ENCODE measurements at places on chromosomes 6 and 20. TPM values are rescaled to one million over a fixed set of nuclear protein-coding genes. Genes with fewer than 3 reads are reported as not detected.

DNA sequence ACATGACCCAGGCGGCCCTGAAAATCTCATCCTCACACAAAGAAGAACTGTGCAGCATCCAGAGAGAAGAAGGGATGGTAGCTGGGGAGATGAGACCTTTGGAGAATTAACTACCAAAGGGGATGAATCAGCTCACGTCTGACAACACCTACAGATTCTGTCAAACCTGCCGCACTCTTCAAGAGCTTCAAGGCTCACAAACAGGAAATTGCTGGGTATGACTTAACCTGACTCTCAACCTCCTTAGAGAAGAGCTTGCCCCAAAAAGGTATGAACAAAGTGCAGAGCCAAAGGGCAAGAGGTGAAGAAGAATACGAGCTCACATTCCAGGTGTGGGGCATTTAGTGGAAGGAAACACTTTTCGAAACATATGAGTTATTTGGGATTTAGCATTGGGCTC lies 139.8 kb downstream of the BACH2 start:
- no peaks in the 10 kb centered on the region for H3K27me3 ChIP-seq
- no peak for DNase-seq
- H3K27ac ChIP-seq, result no peak overlapping the region
- H3K4me3 ChIP-seq, result no peak overlapping the region
- peaks cover 20% of the 10 kb centered on the region for H3K4me1 ChIP-seq

ARFGEF3 gene
- not detected for polyA plus RNA-seq

COL20A1 gene
- polyA plus RNA-seq, result not detected

EYS gene
- 0.03 TPM for polyA plus RNA-seq

DNA sequence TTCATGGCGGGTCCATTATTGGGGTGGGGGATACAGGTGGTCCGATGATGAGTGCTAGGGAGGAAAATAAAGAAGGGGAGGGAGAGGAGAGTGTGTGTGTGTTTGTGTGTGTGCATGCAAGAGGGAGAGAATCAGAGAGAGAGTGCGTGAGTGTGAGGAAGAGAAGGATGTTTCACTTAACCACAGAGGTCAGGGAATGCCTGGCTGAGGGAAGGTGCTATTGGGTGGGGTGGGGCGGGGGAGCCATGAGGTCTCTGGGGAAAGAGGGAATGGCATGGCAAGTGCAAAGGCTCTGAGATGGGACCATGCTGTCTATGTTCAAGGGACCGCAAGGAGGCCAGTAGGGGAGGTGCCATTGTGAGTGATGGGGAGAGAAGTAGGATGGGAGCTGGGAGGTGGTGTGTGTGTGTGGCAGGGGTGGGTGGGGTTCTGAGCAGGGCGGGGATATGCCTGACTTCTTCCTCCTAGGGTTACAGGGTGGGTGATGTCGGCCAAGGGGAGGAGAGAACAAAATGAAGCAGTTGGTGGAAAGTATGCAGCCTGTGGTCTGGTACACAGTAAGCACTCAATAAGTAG lies 23.0 kb downstream of the CEBPB start:
- H3K4me1 ChIP-seq, result peaks cover 32% of the 10 kb centered on the region
- no peaks in the 10 kb centered on the region for H3K36me3 ChIP-seq
- H3K27me3 ChIP-seq, result no peaks in the 10 kb centered on the region
- DNase-seq, result no peak
- no peak overlapping the region for H3K4me3 ChIP-seq

B3GAT2 gene
- polyA plus RNA-seq, result not detected

DNA sequence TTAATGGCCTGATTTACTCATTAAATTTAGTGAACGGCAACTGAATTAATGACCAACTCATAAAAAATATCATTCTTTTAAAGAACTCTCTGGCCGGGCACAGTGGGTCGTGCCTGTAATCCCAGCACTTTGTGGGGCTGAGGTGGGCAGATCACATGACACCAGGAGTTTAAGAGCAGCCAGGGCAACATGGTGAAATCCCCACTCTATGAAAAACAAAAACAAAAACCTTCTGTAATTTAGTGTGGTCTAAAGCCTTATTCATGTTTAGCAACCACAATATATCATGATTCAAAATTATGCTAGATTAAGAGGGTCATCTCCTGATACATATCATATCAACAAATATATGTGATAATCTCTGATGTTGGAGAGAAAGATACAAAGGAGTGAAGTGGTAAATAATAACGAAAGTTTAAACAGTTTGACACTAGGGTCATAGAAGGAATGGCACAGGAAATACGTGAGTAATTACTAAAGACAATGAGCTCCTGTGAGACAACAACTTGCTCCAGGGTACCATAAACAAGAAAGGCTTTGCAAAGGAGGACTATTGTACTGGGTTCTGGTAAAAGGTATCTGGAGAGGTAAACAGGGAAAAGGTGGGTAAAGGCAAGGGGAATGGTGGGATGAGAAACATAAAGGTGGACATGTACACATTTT lies 5.7 kb downstream of the ELOVL4 start:
- H3K27ac ChIP-seq, result no peak overlapping the region
- DNase-seq, result no peak
- H3K27me3 ChIP-seq, result peaks cover 48% of the 10 kb centered on the region
- H3K4me1 ChIP-seq, result peaks cover 3% of the 10 kb centered on the region

DNA sequence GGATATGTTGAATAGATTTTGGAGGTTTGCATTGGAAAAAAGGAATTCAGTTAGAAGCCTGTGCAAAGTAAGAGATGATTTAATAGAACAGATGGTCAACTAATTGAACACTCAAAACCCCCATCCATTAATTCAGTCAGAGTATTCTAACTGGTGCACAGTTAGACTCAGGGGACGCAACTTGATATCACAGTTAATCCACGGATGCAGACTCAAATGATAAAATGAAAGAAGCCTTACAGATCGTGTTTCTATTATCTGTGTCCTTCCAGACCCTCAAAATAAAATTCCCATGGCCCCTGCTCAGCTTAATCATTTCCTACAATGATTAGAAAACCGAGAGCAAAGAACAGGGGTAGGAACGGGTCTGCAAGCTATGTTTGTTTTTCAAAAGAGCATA lies 45.4 kb upstream of the DTNBP1 start:
- no peak overlapping the region for H3K4me3 ChIP-seq
- no peak overlapping the region for H3K27ac ChIP-seq
- no peaks in the 10 kb centered on the region for H3K4me1 ChIP-seq
- H3K36me3 ChIP-seq, result no peaks in the 10 kb centered on the region

DNA sequence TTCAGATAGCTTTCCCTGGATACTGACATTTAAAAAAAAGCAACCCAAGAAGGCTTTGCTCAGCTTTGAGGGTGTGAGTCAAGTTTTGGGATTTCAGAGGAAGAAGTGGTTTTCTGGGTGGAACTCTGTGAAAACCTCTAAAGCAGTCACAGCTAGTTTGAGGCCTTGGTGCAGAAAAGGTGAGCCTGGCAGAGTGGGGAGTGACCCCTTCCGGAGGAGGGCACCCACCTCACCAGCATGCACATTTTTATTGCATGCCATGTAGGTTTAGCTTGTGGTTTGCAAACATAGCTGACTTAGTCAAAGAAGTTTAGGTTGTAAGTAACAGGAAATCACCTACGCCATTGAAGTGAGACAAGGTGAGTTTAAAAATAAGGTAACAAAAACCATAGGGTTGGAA lies 146.8 kb upstream of the PMEPA1 start:
- no peaks in the 10 kb centered on the region for H3K36me3 ChIP-seq
- H3K4me3 ChIP-seq, result no peak overlapping the region
- H3K27ac ChIP-seq, result no peak overlapping the region
- H3K27me3 ChIP-seq, result no peaks in the 10 kb centered on the region
- DNase-seq, result no peak
